ENCODE measurements at places on chromosomes 2 and 18.
A peak's percentile ranks its signal among the peaks of the same experiment; 100 is the strongest.

DNA sequence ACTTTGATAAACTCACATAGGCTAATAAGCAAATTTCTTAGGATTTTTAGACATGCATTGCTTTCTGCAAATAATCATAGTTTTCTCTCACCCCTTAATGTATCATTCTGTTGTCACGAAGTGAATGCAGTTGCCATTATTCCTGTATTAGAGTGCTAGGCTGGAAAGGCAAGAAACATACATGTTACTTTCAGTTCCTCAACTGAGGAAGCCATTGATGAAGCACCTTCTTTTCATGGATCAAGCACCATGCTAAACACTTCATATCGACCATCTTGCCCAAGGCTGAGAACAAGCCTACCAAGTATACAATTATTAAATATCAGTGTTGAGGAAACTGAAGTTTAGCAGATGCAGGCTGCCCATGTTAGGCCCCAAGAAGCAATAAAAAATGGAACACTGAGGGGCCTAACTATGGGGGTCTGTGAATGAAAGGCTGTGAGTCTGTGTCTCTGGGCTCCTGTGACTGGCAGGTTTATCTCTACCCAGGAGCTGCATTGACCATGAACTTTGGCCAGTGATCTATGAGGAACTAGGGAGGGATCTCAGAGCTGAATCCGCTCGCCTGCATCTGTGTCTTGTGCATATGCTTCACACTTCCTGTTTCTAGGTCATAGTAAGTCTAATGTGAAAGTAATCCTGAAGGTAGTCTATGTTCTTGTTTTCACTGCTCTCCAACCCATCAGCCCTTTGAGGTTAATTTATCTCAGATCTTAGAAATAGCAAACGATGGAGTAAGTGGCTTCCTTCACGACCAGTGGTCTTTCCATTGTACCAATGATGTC, 16.0 kb upstream of the TSPYL6 start:
- no peak for DNase-seq

- no peak for DNase-seq
These were observed 682.4 kb downstream of the RNF144A start for GRCh38 chr2:7599462-7600258.

- DNase-seq = no peak
These were observed 962.3 kb upstream of the NRXN1 start for GRCh38 chr2:51994123-51994763.

- DNase-seq = no peak
These were observed 103.8 kb upstream of the NDUFV2 start for GRCh38 chr18:8998481-8999217.

DNA sequence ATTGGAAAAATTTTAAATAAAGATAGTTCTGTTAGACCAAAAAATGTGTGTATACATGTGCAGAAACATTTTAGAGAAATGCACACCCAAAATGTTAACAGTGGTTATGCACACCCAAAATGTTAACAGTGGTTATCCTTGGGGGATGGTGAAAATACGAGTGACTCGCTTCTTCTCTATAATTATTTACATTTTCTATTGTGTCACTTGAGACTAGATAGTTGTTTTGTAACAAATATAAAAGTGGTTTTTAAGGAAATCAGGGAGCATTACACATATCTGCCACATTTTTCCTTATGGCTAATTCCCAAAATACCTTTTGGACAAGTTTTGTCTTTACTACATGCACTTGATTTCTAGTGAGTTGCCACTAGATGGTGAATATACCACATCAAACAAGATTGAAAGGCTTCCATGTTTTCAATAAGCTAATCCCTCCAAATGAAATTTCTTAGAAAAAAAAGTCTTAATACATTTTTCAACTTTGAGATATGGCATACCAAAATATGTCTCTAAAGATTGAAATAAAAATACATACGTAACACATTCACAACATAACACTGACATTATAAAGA, 9.0 kb upstream of the HIBCH start:
- DNase-seq = no peak

GRCh38 chr2:222794585-222795449, 66.0 kb upstream of the ACSL3 start:
- DNase-seq = peak; percentile 81

DNA sequence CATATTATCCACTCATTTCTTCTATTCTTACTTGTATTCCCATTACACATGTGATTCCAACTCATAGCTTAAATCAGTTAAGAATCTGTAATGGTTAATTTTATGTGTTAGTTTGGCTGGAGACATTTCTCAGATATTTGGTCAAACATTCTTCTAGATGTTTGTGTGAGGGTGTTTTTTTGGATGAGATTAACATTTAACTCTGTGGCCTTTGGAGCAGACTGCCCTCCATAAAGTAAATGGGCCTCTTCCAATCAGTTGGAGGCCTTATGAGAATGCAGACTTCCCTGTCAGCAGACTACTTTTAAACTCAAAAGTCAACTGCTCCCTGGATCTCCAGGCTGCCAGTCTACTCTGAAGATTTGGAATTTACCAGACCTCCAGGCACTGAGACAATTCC, 976.8 kb upstream of the ACVR2A start:
- DNase-seq = no peak

DNA sequence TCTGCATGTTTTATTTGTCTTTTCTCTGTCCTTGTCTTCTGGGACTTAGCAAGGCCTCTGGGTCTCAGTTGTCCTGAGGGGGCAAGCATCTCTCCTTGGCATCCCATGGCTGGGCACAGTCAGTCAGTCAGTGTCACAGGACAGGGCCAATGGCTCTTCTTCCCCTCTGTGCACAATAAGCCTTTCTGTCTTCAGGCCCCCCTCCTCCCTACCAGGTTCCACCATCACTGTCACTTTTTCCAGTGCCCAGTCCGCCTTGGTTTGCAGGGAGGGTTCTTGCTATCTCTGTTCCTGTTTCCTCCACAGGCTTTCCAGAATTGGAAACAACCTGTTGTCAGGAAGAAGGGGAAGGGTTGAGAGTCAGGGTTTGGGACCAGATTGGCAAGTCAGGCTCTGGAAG, 1.7 kb upstream of the VAMP5 start:
- peak; percentile 40 for DNase-seq

DNA sequence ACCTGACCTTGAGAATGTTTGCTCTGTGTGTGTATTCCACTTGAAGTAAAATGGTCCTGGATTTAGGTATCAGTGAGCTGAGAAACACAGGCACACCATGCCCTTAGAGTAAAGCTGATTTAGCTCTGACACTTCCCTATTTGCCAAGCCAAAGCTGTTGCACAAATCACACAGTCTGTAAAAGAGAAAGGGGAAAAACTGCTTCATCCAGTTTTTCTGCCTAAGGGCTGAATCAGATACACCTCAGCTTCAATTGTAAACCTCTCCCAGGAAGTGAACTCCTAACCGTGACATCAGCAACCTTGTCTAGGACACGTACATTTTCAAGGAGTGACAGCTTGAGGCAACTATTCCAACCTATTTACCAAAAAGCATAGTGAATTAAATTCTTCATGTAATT, 150.4 kb downstream of the NR4A2 start:
- DNase-seq = peak; percentile 71

GRCh38 chr2:37013315-37013641, 46.9 kb upstream of the STRN start:
- DNase-seq = no peak

DNA sequence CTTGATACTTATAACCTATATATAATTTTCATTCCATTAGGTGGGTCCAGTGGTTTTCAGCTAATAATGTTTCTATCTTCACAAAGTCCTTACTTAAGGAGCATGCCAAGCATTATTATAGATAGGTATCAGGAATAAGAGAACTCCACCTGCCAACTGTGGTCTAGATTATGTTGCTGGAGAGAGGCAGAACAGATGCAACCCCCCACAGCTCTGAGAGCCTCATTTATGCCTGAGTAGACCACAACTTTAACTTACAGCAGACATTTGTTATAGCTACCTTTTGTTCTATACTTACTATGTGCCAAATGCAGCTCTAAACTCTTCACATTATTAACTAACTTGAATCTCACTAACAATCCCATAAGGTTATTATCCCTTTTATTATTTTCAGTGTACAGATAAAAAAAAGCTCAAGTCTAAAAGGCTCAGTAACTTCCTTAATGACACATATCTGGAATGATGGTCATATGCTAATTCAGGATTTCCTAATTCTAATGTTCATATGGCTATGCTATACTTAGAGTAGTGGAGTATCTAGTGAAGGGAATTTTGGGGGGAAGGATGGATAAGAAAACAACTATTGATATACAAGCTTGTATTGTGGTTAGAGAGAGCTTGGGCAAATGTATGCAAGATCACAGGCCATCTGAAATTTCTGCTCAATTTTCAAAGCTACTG, 119.1 kb upstream of the RND3 start:
- no peak for DNase-seq

DNA sequence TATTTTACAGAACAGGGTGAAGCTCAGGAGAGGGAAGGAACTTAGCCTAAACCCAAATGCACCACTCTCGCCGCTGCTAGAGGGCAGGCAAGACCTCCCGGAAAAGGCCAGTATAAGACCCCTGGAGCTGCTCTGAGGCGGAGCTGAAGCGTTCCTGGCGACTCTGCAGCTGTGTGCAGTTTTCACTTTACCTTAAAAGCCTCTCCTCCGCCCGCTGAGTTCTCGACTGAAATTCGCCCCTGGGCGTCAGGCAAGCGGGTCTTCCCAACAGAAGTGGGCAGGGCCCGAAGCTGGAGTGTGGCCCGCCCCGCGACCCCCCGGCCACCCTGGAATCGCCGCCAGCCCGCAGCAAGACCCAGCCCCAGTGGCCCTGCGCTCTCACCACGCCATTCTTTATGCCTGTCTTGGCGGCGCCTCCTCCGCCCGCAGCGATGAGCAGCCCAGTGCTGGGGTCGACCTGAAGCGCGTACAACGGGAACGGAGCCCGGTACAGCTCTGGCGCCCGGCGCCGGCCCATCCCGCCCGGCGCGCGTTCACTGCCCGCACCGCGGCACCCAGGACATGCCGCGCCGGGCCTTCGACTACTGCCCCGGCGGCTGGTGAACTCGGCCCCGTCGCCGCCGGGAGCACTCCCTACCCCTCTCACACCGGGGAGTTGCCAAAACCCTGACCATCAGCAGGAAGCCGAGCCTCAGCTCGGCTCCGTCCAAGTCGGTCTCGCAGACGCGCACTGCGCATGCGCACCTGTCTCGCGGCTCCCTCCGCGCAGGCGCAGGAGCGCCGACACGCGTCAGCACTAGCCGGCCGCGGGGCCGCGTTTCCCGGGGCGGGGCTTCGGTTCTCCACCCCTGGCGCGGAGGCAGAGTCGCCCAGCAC, at the start of gene PREB:
TSS of gene PREB (minus strand) at position 732 of the 876 bp plus-strand sequence. CDS start at position 517, 215 bp downstream.
- DNase-seq = peak; percentile 97

DNA sequence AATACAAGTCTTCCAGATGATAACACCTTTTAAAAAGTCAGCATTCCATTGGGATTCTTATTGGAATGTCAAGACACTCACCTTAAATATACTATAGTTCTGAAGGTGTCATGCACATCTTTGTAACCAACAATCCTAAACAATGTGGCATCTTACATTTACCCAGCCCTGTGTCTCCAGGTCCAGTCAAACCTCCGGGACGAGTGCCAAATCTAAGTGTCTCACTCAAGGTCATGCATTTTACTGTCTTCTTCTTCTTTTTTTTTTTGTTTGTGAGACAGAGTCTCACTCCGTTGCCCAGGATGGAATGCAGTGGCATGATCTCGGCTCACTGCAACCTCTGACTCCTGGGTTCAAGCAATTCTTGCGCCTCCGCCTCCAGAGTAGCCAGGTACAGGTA, 206.9 kb upstream of the FAM98A start:
- DNase-seq = no peak

DNA sequence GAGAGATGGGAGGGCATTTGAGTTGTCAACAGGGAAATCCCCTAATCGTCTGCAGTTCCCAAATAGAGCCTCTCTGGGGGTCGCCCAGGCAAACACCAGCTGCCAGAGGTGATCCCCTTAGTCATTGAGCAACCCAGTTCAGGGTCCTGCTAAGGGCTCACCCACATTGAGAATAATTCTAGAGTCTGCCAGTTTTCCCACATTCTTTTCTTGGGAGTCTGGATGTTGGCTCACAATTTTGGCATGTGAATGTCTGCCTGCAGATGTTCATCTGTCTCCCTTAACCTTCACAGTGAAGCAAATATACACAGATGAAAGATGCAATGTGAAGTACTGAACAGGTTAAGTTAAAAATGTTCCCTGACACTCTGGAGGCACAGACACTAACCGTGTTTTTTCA, 11.4 kb upstream of the SMIM21 start:
- DNase-seq = no peak

- no peak for DNase-seq
These were observed 29.9 kb downstream of the MRPL19 start for GRCh38 chr2:75676464-75676863.

DNA sequence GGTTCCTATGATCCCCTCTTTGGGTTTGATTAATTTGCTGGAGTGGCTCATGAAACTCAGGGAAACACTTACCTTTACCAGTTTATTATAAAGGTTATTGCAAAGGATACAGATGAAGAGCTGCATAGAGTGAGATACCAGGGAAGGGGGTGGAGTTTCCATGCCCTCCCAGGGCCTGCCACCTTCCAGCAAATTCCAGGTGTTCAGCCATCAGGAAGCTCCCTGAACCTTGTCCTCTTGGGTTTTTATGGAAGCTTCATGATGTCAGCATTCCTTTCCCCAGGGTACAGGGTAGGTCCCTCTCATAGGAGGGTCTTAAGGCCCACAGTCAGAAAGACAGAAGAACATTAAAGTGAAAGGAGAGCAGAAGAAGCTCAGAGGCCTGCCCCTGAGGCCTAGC, 123.9 kb upstream of the DCC start:
- no peak for DNase-seq

GRCh38 chr2:20592106-20593071, 58.5 kb downstream of the HS1BP3 start:
- peak; percentile 53 for DNase-seq

DNA sequence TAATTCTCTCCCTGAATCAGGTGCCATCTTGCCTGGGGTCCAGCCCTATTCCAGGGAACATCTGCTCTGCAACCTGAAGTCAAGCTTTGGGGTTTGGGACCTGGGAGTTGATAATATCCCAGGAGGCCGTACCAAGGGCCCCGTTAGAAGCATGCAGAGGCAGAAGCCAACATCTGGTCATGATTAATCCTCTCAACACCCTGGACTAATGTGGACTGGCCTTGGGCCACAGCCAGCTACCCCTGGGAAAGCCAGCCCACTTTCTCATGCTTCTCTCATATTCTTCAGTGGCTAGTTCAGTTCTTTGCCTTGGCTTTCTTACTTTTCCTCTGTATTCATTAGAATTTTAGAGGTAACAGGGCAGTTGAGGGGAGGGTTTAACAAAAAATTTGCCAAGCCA, 515.6 kb upstream of the NRP2 start:
- no peak for DNase-seq
